ENCODE measurements at places on chromosomes 12 and 14. TPM values are rescaled to one million over a fixed set of nuclear protein-coding genes. Genes with fewer than 3 reads are reported as not detected.

The SRGAP1 gene
- polyA plus RNA-seq, result 6.6 TPM

The SPATS2 gene
- 27.2 TPM for polyA plus RNA-seq

The TIGAR gene
- 6.1 TPM for polyA plus RNA-seq

The SLC4A8 gene
- 1.4 TPM for polyA plus RNA-seq

The TAS2R8 gene
- polyA plus RNA-seq, result not detected

The DTX3 gene
- polyA plus RNA-seq, result 21.8 TPM

The P2RX2 gene
- not detected for polyA plus RNA-seq

GRCh38 chr14:89242652-89243279, 174.3 kb downstream of the FOXN3 start:
- no peak for DNase-seq

GRCh38 chr12:113065126-113066007, 8.8 kb downstream of the DTX1 start:
- peak; percentile 27 for DNase-seq

- no peak for DNase-seq
Measured at GRCh38 chr12:27003421-27004381, 10.5 kb downstream of the TM7SF3 start.

GRCh38 chr12:84785951-84786350, 126.6 kb downstream of the SLC6A15 start:
- no peak for DNase-seq

- no peak for DNase-seq
Measured at GRCh38 chr14:81971911-81972310, 438.3 kb upstream of the SEL1L start.

DNA sequence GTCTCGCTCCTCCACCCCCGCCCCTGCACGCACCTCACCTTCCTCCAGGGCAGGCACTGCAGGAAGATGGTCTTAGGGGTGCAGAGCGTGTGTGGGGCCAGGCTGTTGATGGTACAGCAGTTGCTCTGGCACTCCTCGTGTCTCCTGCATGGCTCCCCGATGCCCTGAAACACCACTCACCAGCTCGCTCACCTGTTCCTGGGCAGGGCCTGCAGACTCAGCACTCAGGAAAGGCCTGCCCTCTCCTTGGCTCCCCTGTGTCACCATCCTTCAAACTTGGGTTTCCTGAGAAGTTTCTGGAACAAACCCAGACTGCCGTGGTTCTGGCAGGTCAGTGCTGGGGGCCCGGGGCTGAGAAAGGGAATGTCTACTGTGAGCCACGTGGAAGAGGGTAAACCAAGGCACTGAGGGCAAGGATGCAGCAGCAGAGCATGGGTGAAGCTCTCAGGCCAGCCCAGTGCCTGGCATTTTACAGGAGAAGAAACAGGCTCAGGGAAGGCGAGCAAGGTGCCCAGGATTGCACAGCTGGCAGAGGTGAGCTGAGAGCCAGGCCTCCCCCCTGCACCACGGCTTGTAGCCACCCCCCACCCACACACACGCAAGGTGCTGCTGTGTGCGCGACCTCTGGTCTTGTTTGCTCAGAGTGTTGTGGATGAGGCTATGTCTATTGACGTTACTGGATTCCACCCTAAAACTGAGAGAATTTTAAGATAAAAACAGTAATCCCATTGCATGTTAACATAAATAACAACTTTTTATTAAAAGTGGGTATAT, 5.5 kb downstream of the LRCOL1 start:
- no peak for DNase-seq

DNA sequence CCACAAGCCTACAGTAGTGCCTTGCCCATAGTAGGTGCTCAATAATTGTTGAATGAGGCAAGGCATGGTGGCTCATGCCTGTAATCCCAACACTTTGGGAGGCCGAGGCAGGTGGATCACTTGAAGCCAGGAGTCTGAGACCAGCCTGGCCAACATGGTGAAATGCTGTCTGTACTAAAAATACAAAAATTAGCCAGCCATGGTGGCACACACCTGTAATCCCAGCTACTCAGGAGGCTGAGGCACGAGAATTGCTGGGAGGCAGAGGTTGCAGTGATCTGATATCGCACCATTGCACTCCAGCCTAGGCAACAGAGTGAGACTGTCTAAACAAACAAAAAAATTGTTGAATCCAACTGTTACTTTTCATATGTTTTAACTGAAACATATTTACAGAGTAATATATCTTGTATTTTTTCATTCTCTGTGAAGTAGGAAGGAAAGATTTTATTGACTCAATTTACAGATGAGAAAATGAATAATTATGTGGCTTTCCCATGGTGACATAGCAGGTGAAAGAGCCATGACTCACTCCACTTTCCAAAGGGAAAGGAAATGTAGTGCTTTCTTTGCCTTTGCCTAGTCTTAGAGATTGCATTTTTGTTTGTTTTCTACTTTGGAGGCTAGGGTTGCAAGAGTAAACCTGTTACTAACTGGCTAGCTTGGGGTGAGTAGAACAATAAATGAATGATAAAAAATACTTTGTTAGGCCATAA, 95.4 kb upstream of the SLC38A4 start:
- DNase-seq, result no peak

- DNase-seq, result peak; percentile 56
Measured at GRCh38 chr12:87953256-87953860, 75.8 kb downstream of the C12orf50 start.

- no peak for DNase-seq
Measured at GRCh38 chr12:59500335-59500734, 95.5 kb upstream of the SLC16A7 start.

GRCh38 chr14:58428118-58428683, 682 bp downstream of the KIAA0586 start:
- DNase-seq, result peak; percentile 61

DNA sequence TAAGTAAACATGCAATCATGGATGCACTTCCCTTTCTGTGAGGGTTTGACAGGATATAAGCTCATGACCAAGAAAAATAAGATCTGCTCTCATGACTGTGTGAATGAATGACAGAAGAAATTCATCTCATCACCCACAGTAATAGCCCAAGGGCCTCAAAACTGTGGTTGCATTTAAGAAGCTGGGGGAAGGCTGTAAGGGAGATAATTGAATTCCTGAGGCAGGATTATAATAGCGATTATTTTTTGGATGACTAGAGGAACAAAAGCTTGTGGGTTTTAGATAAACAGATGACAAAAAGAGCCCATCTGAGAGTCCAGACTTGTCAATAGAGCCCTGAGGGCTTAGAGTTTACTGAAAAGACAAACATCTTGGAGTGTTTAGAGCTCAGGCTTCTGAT, 161.2 kb downstream of the NTF3 start:
- DNase-seq, result no peak

DNA sequence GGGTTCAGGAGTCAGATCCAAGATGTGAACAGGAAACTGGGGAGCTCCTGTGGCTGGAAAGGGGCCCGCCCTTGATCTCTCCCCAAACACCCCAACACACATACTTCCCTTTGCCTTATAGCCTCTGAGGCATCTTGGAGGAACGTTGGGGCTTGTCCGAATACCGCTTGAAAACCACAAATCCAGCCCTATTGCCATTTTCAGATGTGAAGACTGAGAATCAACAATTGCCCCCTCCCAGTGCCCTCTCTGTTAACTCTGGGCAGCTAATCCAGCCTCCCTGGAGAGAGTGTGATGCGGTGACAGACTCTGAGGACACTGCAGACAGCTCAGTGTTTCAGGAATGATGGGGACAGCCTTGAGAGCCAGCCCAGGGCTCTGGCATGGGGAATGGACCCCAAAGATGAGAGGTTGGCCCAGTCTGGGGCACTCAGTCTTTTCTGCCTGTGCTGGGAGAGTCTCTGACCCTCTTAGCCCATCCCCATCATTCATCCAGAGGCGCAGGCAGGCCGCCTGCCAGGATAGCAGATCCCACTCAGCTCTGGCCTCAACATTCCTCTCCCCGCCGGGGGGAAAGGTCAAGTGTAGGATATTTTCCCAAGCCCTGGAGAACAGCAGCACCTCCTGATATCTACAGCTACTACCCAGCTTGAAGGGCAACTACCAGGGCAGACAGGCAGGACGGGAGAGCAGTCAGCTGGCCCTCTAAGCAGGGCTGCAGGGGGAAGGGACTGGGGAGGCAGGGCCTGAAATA, 24.6 kb upstream of the LTBP2 start:
- no peak for DNase-seq

GRCh38 chr12:123436017-123436964, at the start of gene RILPL2:
Gene RILPL2, minus strand, starts transcription at chr12:123436684. Its CDS starts 264 bp downstream, at chr12:123436420.
- DNase-seq, result peak; percentile 92
